ENCODE measurements at places on chromosomes 16 and 17.

DNA sequence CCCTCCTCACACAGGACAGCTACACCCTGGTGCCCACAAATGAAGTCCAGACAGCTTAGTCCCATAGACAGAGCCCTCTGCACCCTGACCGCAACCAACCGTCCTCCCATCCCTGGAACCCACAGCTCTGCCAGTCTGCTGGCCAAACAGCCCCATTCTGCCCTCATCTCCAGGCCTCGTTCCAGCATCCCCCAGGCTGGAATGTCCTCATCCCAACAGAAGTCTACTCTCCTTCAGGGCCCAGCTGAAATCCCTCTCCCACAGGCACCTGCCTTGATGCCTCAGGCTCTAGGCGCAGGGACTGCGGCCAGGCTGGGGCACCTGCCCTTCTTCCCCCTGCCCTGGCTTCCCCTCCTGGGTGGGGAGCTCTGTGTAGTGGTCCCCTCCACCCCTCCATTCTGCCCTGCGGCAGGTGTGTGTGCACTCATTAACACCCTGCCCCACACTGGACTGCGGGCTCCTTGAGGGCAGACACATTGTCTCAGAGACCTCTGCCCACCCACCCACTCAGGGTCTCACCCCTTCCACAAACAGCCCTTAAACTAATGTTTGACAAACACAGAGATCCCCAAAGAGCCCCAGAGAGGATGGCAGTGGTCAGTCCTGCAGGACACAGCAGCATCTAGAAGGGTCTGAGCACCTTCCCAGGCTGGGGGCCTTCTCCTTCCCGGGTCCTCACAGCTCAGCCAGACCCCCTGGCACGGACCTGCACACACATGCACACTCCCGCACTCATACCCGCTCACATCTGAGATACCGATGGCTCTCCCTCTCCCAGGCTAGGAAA lies 820 bp downstream of the GRIN2C start:
- no peak for DNase-seq

DNA sequence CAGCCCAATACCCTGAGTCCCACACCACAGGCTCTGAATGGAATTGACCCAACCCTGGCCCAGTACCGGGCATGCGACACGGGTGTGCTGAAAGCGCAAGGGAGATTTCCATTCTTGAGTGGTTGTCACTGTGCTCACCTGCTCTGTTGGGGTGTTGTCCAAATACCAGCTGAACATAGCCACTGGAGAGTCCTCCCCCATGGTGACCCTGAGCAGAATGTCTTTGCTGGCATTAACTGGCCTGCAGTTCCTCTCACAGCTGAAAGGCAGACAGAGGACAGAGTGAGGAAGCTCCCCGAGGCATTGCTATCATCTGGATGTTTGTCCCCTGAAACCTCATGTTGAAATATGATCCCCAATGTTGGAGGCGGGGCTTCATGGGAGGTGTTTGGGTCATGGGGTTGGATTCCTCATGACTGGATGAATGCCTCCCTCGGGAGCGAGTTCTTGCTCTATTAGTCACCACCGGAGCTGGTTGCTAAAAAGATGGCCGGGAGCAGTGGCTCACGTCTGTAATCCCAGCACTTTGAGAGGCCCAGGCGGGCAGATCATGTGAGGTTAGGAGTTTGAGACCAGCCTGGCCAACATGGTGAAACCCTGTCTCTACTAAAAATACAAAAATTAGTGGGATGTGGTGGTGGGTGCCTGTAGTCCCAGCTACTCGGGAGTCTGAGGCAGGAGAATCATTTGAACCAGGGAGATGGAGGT lies 57.3 kb upstream of the BCO1 start:
- peak; percentile 43 for DNase-seq

DNA sequence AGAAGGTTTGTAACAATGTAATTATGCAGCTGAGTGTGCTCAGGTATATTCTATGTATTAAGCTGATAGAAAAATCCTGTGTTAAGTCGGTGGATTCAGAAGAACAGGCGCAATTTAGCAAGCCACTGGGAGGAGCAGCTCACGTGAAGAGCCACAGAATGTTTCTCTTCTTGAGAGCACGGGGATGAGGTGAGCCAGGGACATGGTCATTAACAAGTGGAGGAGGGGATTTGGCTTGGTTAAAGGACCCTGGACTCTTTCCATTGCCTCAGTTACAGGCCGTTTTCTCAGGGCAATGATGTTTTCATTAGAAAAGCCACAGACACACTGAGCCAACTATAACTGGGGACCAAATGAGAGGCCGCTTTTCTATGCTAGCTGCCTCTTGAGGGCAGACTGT lies 178.7 kb downstream of the SNX29 start:
- no peak for DNase-seq

GRCh38 chr17:36850790-36851189 lies 86.5 kb upstream of the LHX1 start:
- no peak for DNase-seq

DNA sequence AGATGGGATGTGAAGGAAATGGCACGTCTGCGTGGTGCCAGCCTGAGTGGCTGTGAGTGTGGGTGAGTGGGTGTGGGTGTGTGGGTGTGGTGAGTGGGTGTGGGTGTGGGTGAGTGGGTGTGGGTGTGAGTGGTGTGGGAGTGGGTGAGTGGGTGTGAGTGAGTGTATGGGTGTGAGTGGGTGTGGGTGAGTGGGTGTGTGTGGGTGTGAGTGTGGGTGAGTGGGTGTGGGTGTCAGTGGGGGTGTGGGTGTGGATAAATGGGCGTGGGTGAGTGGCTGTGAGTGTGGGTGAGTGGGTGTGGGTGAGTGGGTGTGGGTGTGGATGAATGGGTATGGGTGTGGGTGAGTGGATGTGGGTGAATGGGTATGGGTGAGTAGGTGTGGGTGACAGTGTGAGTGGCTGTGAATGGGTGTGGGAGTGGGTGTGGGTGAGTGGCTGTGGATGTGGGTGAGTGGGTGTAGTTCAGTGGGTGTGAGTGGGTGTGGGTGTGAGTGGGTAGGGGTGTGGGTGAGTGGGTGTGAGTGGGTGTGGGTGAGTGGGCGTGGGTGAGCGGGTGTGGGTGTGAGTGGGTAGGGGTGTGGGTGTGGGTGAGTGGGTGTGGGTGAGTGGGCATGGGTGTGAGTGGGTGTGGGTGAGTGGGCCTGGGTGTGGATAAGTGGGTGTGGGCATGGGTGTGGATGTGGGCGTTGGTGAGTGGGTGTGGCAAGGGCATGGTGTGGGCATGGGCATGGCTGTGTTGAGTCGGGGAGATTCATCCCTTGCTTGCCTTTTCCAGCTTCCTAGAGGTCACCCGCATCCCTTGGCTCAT lies 80.8 kb downstream of the ZDHHC7 start:
- no peak for DNase-seq

- no peak for DNase-seq
These were observed 1332.3 kb downstream of the CDH11 start for GRCh38 chr16:63789603-63790002.

- no peak for DNase-seq
These were observed 3.8 kb upstream of the ARHGAP23 start for GRCh38 chr17:38424297-38424972.

DNA sequence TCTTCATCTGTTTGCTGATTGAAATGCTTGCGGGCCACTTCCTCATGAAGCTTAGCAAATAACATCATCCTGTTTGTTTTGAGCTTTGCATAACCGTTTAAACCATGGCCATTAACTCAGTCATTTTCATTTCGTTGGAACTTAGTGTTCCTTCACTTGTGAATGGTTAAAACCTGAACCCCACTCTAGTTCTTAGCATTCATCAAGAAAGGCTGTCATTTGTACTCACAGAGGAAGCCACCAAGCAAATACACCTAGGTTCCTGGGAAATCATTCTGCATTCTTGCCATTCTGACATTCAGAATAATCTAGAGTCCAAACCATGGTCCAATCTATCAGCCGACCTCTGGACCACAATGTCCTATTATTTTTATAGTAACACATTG lies 8.4 kb upstream of the TAT start:
- no peak for DNase-seq

- DNase-seq = no peak
These were observed 21.5 kb downstream of the EPOP start for GRCh38 chr17:38653230-38653629.

DNA sequence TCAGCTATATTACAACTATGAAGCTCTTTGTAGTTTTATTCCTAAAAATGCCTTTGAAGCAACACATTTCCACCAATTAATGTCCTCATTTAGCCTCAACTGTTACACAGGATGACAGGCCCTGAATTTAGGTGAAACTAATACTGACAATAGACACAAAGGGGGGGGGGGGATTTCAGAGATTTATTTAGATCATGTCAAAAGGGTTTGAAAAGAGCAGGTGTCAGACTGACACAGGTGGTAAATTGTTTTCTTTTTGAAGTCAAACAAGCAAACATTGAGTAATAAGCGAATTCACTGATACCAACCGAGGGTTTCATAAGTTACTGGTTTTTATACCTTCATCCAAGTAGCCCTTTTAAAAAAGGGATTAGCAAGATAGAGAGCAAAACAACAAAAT lies 40.8 kb downstream of the KANSL1 start:
- no peak for DNase-seq

DNA sequence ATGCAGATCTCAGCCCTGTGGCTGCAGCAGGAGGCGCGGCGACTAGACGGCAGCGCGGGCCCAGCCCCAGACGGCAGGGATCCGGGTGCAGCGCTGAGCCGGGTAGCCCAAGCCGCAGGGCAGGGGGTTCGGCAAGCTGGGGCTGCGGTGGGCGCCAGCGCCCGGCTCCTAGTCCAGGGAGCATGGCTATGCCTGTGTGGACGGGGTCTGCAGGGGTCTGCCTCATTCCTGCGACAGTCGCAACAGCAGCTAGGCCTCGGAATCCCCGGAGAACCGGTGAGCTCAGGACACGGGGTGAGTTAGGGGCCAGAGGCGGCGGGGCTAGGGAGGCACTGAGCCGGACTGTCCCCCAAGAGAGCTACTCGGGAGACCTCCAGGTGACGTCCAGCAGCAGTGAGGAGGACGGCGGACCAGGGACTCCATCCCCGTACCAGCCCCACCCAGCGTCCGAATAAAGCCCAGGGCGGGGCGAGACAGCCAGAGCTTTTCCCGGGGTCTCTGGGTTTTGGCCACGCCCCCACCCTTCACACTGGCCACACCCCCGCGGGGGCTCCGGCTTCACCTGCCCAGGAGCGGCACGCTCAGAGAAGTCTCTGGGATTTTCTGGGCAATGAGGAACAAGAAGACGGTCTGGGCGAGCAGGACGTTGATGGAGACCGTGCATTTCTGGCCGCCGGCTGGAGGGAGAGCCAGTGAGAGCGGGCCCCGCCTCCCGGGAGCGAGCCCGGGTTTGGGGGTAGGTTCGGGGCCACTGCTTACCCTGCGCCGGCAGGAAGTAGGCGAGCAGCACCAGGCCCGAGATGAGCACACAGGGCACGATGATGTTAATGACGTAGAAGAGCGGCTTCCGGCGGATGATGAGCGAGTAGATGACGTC lies 1.1 kb downstream of the C17orf107 start:
- DNase-seq = peak; percentile 22

GRCh38 chr16:15897834-15898254 lies 9.4 kb upstream of the CEP20 start:
- no peak for DNase-seq

DNA sequence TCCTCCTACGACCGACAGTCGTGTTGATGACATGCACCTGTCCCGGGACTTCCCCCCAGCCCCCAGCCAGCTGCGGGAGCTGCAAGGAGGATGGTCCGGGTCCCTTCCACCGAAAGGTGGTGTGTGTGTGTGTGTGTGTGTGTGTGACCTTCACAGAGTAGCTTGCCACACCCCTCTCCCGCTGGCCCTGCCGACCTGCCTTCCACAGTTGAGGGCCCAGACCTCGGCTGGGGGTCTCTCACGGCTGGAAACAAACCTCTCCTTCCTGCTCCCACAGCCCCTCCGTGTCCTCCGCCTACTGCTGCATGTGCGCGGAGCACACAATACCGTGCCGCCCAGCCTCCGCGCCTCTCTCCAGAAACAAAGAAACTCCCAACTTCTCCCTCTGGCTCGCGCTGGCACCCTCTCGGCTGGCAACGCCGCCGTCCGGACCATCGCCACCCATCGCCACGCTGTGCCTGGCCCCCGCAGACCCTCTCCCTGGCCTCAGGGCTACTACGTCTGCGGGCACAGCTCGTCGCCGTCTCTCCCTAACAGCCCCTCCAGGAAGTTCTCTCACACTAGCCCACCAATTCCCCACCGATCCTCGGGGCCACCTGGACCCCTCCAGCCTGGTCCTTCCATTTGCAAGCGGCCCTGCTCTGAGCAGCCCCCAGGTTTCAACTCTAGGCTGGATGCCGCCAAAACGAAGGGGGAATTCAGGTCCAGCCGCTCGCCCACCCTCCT lies 81.2 kb downstream of the TIMM22 start:
- DNase-seq = no peak

DNA sequence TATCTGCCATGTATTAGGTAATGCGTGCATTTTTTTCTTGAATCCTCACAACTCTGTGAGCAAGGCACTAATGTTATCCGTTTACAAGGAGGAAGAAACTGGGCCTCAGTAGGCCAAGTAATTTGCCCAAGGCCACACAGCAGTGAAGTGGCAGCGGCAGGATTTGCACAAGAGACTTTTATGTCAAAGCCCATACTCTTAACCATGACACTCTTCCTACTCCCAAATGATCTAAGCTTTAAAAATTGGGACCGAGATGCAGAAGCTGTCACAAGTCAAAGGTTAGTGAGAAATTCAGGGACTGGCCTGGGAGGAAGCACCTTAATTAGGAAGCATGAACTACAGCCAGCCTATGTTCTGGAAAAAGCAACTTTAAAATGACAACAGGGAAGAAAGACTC lies 10.7 kb downstream of the MAP3K14 start:
- no peak for DNase-seq

- DNase-seq = no peak
These were observed 44.6 kb downstream of the UBN1 start for GRCh38 chr16:4891886-4892216.

All from endothelial cell (in vitro differentiated cells).